ENCODE measurements at places on chromosomes 1 and 21.

GRCh38 chr1:240337781-240338180 is 246.1 kb downstream of the FMN2 start:
- peak; percentile 92 for DNase-seq

DNA sequence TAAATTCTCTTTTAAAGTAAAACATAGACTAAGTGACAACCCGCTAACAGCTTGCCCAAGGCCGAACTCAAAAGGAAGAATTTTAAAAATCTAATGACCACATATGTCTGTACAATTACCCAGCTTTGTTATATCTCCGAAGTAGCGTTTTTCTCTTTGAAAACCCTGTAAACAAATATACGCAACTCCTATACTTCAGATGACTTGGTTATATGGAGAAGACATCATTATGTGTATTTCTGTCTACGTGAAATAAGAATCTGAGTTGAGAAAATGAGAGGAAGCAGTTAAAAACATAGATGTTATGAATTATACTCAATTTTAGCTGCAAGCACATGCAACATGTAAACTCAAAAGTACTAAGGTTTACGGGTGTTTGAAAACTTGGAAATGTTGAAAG is 2.0 kb downstream of the PBX1 start:
- DNase-seq = peak; percentile 16

DNA sequence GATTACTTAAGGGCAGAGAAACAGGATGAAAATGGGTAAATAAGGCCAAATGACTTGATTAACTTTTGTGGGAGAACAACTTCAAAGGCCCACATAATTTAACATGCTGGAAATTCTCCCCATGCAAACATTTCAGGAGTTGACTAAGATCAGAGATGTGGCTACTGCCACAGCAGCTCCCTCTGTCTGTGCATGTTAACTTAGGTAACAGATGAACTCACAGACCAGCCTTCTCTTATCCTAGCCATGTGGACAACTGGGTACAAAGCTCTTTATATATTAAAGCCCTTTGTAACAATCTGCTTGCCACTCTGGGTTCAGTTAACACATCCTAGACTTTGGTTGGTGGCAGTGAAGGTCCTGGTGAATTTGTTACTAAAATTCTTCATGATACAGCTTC is 33.2 kb downstream of the BEND5 start:
- no peak for DNase-seq

DNA sequence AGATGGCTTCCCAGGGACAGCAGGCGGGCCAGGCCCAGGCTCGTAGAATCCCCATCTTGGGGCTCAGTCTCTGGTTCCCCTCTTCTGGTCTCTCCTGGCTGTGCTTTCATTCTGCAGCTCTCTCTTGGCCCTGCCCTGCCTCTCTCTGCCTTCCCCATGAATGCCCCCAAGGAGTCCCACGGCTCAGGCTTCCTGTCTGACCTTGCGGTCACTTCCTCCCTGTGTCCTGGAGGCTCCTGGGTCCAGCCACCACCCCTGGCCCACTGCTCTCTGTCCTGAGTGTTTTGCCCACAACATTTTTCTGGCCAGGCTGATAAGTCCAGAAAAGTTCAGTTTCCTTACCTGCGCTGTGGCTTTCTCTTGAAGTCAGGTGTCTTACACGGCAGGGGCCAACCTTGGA is 29.1 kb downstream of the PIGP start:
- DNase-seq = no peak

GRCh38 chr1:1914971-1915692 is at the start of gene CALML6:
Gene CALML6 (plus strand): TSS chr1:1915260. CDS start chr1:1915281, 21 bp downstream.
- DNase-seq = no peak

DNA sequence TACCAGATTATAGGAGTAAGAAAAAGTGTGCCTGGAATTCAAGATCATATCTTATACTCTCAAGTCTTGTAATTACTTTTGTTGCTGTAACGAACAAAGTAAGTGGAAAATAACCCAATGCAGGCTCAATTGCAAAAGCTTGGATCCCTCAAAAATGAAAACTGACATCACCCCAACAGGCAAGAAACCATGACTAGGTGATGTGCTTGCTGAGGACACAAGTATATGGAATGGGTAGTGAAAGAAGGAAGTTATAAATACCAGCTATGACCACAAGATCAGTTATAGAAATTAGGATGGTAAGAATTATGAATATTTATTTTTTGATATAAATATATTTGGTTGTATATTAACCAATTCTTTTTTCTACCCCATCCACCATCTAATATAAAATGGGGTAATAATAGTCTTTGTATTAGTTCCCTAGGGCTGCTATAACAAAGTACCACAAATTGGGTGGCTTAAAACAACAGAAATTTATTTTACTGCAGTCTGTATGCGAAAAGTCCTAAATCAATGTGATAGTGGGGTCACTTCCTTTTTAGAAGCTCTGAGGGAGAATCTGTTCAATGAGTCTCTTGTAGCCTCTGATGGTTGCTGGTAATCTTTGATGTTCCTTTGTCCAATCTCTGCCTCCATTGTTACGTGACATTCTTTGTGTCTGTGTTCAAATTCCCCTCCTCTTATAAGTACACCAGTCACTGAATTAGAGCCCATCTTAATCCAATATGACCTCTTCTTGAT is 45.0 kb downstream of the DUSP10 start:
- DNase-seq = no peak

- no peak for DNase-seq
Observed at GRCh38 chr1:64330839-64331238, 127.4 kb downstream of the UBE2U start.

DNA sequence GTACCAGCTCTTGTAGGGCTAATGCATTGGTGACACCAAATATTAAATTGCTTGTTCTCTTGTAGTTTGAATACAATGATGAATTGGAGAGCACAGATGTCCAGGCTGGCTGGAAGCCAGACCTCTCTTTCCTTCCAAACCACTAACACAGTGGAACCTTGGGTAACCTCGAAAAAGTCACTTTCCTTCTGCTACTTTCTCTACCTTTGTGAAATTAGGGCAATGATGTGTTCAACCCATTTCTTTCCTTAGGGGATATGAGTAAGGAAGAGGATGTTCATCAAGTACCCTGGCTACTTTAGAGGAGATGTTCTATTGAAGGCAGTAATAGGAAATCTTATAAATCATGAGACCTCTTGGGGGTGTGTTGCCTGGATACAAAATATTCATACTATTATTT is 55.7 kb downstream of the XCL2 start:
- peak; percentile 64 for DNase-seq

GRCh38 chr1:109895720-109896504 is 14.7 kb upstream of the CSF1 start:
- DNase-seq = peak; percentile 59

DNA sequence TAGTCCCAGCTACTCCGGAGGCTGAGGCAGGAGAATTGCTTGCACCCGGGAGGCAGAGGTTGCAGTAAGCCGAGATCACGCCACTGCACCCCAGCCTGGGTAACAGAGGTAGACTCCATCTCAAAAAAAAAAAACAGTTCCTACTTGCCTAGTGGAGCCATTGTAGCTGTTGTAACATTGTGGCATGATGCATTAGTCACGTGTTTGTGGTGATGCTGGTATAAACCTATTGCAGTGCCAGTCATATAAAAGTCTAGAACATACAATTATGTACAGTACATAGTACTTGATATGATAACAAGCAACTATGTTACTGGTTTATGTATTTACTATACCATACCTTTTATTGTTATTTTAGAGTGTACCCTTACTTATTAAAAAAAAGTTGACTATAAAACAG is 16.2 kb downstream of the KYAT3 start:
- DNase-seq = no peak
